Activated T-cell treated with anti-CD3 and anti-CD28 coated beads, Interleukin-2, amount 50 U/mL, for 1 hour (primary cell): ENCODE measurements at places on chromosomes 11 and 22.

DNA sequence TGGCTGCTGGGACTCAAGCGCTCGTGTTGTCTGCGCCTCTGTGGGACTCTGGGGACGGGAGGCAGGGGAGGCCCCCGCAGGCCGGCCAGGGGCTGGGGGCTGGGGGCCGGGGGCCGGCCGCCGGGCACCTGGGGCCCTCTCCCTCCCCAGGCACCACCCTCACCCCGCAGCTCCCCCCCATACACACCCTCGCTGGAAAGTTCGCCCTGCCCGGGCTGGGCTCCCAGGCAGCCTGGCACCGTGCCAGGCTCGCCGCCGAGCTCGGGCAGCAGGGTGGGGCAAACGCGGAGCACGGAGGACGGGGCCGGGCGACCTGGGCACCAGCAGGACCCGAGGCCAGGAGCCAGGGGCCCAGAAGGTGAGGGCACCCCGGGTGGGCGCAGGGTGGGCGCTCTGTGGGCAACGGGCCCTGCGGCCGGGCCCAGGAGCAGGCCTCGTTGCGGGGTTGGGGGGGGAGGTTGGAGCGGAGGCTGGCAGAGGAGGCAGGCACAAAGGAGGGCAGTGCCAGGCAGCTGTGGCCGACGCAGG is 76.7 kb upstream of the WNT7B start:
- peak; percentile 73 for DNase-seq

- no peak for DNase-seq
These were observed 584.0 kb downstream of the KCNA4 start for GRCh38 chr11:29432719-29433325.

DNA sequence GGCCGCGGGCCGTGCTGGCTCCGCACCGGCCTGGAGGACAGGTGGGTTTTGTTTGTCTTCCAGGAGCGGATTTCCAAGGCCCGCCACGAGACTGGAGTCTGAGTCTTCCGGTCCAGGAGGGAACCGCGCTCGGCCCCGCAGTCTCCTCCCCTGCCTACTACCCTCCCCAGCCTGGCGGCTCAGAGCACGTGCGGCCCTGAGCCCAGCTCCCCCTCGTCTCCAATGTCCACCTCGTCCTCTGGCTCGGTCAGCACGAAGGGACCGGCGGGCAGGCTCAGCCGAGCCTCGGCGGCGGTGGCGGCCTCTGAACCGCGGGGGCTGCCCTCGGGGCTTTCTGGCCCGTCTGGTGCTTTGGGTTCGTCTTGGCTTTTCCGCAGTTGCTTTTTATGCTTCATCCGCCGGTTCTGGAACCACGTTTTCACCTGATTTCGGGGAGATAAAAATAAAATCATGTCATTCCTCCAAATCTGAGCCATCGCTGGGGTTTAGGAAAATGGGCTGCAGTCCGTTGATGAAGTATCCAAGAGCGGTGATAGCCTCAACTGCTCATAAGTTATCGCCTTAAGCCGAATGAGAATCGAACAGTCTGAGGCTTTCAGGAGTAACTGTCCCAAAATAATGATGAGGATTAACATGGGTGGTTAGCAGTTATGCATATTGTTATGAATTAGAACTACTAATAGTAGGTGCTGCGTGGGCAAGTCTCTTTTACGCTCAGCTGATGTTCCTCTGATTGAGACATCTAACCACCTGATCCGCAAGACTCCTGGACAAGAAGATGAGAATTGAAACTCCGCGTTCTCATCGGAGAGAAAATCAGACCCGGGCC is 4.0 kb downstream of the BSX start:
- no peak for DNase-seq

GRCh38 chr22:25453557-25453956 is 110.9 kb upstream of the GRK3 start:
- DNase-seq, result no peak

DNA sequence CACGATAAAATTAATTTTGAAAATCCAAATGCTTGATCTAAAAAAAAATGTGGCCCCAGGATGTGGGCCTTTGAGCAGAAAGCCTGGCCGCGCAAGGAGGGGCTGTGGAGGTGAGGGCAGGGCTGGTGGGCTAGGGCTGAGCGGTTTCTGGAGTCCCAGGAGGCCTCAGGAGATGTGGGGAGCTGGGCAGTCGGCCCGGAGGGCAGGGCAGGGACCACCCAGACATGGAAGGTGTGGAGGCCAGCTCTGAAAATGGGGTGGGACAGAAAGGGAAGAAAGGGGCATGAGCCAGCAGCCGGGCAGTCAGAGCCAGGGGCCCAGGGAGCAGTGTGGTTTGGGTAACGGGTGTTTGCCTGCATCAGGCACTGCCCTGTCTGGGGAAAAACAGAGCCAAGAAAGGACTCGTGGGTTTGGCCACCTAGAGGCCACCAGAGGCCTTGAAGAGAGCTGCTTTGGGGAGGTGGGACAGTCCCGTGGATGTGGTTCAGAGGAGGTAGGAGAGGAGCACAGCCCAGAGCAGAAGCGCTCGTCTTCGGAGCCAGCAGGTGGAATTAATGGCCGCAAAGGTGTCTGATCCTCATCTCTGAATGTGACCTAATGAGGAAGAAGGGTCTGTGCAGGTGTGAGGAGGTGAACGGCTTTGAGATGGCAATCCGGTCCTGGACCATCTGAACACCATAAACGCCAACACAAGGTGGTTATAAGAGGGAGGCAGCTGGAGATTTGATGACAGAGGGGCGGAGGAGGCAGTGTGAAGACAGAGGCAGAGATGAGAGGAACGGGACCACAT is 50.2 kb downstream of the IGF2 start:
- peak; percentile 12 for DNase-seq

DNA sequence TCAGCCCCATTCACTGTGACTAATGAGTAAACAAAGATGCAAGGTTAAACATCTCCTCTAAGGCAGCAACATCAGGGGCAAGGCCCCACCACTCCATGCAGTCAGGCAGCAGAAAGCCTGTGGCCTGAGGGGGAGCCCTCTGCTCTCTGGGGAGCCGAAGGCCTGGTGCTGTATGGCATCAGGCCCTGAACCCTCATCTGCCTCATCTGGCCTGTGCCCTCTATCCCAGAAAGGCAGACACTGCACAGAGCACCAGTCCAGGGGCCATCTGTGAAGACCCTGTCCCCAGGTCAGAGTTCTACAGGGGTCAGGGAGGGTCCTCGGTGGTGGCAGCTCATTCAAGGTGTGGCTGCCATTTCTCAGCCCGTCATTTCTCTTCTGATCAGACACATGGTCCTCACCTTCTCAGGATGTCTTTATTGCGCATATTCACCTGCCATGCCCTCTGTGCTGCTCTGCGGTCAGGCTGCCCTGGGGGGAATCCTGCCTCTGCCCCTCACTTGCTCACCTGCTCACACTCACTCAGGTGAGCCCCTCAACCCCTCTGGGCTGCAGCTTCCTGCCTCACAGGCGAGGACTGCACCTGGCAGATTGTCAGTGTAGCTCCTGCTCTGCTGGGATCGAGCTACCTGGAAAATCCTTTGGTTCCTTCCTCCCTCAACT is 103.1 kb upstream of the PITPNB start:
- DNase-seq, result no peak

DNA sequence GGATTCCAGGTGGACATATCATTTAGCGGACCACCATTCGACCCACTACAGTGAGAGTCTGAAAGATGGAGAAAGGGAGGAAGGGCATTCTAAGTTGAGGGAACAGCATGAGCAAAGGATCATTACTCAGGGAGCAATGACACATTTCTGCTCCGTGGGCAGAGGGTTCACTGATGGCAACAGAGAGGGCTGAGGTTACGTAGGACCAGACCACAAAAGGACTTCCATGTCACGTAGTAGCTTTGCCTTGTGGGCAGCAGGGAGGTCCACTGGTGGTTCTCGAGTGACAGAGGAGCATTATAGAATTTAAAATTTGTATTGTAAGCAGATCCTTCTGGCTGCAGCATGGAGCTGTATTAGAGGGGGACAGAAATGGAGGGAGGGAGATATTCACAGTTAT is 109.7 kb upstream of the NAV2 start:
- DNase-seq, result no peak

- DNase-seq, result no peak
These were observed 170.2 kb downstream of the BUD13 start for GRCh38 chr11:116602637-116602942.

DNA sequence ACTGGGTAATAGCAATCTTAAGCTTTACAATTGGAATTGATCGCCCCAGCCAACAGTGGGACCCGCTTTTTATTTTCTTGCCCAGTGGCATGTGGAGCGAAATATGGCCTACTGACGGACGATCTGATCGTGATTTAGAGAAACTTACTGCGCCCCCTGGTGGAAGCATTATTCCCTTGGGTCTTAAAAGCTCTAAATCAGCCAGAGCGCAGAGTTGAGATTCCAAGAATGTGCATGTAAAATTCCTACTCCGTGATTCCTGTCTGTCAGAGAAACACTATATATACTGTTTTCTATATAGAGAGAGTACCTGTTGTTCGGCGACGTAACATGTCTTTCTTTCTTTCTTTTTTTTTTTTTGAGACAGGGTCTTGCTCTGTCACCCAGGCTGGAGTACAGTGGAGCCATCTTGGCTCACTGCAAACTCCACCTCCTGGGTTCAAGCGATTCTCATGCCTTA is 3.7 kb upstream of the DPF2 start:
- DNase-seq, result peak; percentile 66

- DNase-seq, result no peak
These were observed 391.4 kb upstream of the CADM1 start for GRCh38 chr11:115895594-115895993.

- no peak for DNase-seq
These were observed 12.9 kb upstream of the SCARF2 start for GRCh38 chr22:20450551-20450906.

GRCh38 chr11:115659061-115659963 is 155.1 kb upstream of the CADM1 start:
- DNase-seq, result no peak

GRCh38 chr11:16082095-16083055 is 274.0 kb downstream of the SOX6 start:
- DNase-seq, result no peak

DNA sequence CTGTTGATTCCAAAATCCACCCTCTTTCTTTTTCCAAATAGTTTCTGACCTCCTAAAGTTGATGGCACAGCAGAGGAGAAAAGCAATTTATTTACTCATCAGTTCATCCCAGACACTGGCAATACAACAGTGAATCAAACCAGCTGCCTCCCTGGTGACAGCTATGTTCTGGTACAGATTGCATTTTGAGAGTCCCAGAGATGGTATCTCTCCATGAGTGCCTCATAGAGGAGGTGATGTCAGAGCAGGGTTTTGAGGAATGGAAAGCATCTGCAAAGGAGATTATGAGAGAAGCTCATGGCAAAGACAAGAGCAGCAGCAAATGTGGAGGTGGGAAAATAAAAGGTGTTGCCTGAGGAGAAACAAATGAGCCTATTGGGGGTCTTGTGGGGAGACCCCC is 377.2 kb downstream of the MN1 start:
- DNase-seq, result no peak

- no peak for DNase-seq
These were observed 20.9 kb upstream of the TMEM191C start for GRCh38 chr22:21446128-21446826.

GRCh38 chr11:132734217-132734616 is 798.1 kb downstream of the OPCML start:
- no peak for DNase-seq

GRCh38 chr11:2547806-2548205 is 103.0 kb downstream of the KCNQ1 start:
- peak; percentile 3 for DNase-seq

GRCh38 chr11:78399136-78399535 is 18.5 kb downstream of the GAB2 start:
- DNase-seq, result no peak

GRCh38 chr11:66239998-66240780 is 28.2 kb upstream of the RAB1B start:
- no peak for DNase-seq

DNA sequence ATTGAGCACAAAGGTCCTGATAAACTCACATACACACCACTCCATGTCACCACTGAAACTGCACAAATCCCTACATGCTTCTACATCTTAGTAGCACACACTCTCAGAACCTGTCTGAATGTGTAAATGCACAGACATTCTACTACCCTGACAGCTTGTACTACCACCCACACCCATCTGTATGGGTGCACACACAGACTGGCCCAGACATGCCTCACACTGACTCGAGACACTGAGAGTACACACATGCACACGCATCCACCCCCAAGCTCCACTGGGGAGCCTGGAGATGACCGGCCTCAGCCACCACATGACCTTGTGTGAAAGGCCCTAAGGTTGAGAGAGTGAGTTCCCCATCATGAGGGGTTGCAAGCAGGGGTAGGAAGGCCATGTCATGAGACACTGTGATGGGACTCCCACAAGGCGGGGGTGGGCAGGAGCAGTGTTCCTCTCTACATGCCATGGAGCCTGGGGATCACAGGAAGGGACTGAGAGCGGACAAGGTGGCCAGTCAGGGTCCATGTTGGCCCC is 28.1 kb downstream of the ARAP1 start:
- DNase-seq, result no peak

DNA sequence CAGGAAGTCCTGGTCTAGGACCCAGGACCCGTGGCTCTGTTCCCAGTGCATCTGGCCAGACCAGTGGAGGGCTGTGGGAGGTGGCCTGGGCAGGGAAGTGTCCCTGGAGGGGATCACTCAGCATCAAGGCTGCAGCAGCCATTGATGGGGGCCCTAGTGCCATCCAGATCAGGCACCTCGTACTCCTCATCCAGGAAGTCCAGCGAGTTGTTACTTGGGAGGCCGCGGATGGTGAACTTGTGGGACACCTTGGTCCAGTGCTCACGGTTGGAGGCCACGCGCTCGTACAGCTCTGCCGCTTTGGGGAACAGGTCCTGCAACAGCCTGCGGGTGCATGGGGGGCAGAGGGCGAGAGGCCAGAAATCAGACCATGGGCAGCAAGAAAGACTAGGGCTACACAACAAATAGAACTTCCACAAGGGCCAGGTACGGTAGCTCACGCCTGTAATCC is 96.9 kb downstream of the PDE2A start:
- DNase-seq, result peak; percentile 4

DNA sequence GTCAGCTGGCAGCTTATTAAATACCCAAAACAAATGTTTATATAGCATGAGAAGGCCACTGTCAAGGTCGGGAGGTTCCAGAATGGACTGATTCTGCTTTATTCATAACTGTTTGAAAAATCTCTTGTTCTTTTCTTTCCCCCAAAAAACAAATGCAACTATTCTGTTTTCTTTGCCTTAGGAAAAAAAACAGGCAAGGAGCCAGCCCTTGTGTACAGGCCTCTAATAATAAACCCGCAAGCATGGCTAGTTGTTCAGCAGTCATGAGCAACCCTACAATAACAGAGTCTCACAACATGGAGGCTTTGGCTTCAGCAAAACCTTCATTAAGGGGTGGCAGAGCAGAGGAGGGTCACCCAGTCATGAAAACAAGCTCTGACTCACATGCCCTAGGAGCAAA is 191.7 kb downstream of the KIRREL3 start:
- no peak for DNase-seq

DNA sequence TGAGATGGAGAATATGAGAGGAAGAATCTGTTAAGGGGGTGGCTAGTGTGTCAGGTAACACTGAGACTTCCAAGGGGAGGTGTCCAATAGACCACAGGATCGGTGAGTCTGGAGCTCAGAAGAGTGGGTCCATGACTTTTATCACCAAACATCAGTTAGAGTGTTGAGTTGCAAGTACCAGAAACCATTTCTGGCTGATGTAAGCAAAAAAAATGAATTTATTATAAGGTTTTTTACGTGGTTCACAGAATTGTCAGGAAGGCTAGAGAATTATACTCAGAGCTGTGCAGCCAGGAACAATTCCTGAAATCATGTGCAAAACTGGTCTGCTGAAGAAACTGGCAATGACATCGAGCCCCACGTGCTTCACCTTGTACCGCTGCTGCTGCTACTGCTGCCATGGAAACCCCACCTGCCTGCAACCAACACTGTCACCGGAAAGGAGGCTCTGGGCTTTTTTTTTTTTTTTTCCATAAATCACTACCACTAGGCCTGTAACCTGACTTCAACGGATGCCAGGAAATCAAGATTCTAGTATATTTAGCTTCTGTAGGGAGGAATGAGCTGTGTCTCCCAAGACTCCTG is 16.6 kb upstream of the STK33 start:
- no peak for DNase-seq
